ENCODE measurements at places on chromosomes 12 and 14.

GRCh38 chr14:80428171-80428570, 216.9 kb upstream of the DIO2 start:
- no peak for DNase-seq

GRCh38 chr14:95442633-95443021, 73.8 kb downstream of the SYNE3 start:
- peak; percentile 61 for DNase-seq

DNA sequence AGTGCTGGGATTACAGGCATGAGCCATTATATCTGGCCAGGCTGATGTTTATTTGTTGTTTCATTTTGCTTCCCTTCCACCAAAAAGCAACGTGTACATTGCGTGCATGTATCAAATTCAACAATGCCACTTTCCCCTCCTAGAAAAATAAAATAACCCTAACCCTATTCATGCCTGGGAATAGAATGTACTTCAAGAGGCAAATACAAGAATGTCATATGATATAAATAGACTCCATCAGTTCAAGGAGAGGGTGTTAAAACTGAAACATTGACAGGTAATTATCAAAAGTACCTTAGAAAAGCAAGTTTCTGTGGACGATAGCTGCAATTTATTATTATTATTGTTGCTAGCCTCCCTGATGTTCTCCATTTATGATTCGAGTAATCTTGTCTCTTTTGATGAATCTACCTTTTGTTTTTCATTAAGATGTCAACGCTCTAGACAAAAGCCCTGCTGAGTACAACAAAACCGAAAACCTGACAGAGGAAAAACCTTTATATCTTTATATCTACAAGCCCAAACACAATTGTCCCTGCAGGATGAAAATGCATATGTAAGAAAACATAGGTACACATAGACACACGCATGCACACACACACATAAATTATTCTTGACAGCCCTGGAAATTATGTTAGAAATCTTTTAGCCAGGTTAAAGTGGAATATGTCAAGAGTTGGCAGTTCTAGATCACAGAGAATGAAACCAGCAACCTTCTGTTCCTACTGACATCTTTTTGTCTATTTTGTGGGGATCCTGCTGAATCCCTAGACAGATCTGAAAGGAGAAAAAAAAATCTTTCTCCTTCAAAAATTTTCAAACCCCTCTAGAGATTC, 98.9 kb downstream of the BTG1 start:
- DNase-seq: no peak

GRCh38 chr12:42380733-42381132, 54.8 kb downstream of the PPHLN1 start:
- no peak for DNase-seq

DNA sequence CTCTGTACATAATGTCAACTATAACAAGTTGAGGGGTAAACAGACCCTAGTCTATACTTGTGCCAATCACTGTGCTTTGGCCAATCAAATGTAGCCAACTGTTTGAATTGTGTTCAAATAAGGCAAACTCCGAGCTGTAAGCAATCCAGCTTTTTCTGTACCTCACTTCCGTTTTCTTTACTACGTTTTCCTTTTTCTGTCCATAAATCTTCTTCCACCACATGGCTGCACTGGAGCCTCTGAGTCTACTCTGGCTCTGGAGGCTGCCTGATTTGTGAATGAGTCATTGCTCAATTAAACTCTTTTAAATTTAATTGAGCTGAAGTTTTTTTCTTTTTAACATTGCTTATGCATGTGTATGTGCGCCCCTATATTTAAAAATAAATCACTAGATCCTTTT, 29.7 kb downstream of the CLEC1A start:
- DNase-seq: no peak

- DNase-seq: no peak
Observed at GRCh38 chr12:94678849-94679248, 28.5 kb upstream of the TMCC3 start.
